GM03348 (cell line): ENCODE measurements at places on chromosomes 12 and 14.

- no peak for DNase-seq
These were observed 227.1 kb downstream of the CEP128 start for GRCh38 chr14:80714474-80714873.

DNA sequence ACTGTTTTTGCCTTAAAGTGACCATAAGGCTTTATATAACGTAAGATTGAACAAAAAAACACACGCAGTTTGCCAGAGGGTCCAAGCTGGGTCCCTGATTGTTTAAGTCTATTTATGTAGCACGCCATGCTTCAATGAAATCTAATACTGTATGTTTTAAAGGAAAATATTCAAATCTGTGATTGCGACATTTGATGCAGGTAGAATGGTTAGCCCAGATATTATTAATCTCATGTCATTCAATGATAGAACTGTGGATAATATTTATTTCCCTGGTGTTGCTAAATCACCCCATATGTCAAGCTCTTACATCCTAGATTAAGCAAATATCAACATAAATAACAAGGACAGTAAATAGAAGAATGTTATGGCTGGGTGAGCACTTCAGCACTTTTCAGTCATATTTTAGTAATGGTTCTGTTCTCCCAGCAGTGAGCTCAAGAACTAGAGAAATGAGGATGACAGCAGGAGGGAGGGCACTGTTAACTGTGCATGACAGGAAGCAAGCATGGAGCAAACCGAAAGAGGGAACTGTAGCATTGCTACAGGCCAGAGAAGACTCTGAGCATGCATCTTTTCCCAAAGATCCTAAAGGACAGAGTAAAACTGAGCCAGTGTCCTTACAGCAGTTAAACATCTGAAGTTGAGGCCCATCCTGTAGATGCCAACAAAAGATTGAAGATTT, 465.7 kb upstream of the MGAT4C start:
- no peak for DNase-seq

GRCh38 chr12:47818467-47819137, 1.1 kb downstream of the HDAC7 start:
- DNase-seq: peak; percentile 73

- DNase-seq: no peak
These were observed 67.1 kb upstream of the SLC38A4 start for GRCh38 chr12:46892887-46893286.

GRCh38 chr12:127043731-127044130, 1223.2 kb upstream of the TMEM132C start:
- no peak for DNase-seq

DNA sequence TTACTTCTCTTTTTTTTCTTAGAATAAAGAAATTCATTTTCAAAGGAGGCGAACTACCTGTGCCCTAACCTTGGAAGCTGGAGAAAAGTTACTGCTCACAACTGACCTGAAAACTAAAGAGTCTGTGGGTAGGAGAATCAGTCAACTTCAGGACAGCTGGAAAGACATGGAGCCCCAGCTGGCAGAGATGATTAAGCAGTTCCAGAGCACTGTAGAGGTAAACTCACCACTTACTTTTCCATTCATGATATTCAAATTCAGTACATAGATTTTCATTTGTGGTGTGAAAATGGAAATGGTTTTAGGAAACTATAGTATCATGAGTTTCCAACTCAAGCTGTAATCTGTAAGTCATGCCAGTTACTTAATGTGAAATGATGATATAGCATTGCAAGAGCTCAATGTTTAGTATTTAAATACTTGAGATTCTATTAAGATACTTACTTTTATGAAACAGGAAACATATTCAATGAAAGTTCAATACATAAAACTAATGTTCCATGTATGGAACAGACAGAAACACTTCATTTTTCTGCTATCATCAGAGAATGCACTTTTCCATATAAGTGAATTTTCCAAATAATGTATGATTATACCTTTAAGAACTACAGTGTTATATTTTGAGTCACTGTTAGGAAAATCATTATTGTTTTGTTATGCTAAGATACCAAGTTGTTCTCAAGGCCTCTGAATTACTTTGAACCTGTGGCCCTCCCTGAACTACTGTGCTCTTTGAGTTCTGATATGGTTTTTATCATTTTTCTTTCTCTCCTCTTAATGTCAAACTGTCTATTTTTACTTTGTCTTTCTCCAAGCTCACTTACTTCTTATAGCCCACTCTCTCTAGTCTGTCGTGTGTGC, 119.0 kb downstream of the ESR2 start:
- no peak for DNase-seq

DNA sequence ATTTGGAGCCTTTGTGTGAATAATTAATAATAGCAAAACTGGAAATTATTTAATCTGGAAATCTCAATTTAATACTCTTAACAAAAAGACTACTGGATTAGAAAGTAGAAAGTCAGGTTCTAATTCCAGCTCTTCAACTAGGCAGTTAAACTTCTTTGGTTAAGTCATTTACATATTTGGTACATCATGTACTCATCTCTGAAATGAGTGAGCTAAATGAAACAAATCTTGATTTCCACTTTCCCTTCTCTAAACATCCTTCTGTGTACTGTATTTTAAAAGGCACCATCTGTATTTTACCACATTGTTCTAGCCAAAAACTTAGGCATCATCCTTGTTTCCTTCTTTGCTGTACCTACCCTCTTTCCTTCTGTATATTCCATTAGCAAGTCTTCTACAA, 26.9 kb downstream of the CRADD start:
- no peak for DNase-seq

- DNase-seq: no peak
These were observed 151.2 kb downstream of the PLCZ1 start for GRCh38 chr12:18586581-18586980.

GRCh38 chr14:80095623-80096022, 115.7 kb downstream of the DIO2 start:
- DNase-seq: peak; percentile 44

- no peak for DNase-seq
These were observed 13.4 kb upstream of the PGF start for GRCh38 chr14:74968811-74969210.

DNA sequence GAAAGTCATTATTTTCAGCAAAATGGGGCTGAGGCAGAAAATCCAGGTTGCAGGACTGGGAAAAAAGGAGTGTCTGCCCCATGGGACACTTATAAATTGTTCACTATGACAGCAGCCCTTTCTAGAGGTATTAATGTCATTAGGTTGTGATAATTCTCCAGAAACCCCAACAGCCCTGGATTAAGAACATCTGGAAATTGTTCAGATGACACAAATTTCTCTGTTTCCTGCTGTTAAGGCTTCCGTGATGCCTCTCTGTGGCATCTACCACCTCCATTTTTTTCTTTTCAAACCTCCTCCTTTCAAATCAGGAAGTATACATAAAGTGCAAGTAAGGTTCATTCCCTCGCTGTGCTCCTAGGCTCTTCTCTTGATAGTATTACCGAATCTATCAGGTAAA, 25.6 kb downstream of the EGLN3 start:
- DNase-seq: no peak

DNA sequence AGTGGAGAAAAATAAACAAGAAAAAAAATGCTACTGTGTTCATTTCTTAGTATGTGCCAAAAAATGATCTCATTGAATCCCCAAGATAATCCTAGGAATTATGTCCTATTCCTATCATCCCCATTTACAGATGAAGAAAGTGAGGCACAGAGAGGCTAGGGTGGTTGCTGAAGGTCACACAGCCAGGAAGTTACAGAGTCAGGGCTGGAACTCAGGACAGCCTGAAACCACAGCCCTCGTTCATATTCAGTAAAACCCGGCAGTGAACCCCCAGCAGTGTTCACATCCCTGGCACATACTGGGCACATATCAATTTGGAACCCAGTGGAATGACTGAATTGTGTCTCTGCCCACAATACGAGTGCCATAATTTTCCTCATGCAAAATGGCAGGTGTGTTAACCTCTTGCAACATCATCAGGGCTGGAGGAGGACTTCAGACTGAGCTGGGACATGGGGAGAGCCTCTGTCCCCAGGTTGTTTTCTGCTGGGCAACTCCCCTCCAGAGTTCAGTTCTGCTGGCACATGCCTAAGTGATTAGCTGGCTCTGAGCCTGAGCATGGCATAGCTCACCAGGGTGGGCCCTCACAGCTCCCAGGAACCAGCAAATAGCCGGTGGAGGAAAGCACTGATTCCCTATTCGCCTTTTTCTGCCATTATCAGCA, 2.0 kb upstream of the PPP1CC start:
- no peak for DNase-seq

DNA sequence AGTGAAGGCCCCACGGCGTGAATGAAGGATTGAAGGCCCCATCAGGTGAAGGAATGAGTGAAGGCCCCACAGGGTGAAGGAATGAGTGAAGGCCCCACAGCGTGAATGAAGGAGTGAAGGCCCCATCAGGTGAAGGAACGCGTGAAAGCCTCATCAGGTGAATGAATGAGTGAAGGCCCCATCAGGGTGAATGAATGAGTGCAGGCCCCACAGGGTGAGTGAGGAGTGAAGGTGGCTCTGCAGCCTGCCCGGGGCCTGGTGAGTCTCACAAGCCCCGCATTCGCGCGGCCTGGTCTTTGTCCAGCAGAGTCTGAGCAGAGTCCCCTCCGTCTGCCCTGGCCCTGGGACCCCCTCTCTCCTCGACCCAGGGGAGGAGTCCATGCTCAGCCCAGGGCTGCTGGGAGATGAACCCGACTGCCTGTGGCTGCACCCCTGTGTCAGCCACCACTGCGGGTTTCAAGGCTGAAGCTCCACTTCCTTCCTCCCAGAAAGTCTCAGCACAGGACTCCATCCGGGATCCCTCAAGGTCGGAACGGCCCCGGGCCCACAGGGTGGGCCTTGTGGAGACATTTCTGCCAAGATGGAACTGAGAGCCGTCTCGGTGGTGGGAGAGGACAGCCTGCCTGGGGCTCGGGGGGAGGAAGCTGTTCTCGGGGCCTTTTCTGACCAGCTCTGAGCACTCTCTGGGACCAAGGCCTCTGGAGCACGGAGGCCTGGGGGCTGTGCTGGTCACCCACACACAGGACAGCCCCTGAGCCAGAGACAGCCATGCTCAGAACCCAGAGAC, 37.4 kb upstream of the TMEM179 start:
- DNase-seq: no peak

- DNase-seq: no peak
These were observed 18.7 kb downstream of the FBXL14 start for GRCh38 chr12:1575408-1576401.

- peak; percentile 43 for DNase-seq
These were observed 304.8 kb upstream of the OR4E1 start for GRCh38 chr14:21978184-21978998.

GRCh38 chr14:53180272-53181221, 27.4 kb upstream of the DDHD1 start:
- DNase-seq: no peak
